Erythroblast (primary cell): ENCODE measurements at places on chromosomes 1 and 21.
A peak's percentile ranks its signal among the peaks of the same experiment; 100 is the strongest.

DNA sequence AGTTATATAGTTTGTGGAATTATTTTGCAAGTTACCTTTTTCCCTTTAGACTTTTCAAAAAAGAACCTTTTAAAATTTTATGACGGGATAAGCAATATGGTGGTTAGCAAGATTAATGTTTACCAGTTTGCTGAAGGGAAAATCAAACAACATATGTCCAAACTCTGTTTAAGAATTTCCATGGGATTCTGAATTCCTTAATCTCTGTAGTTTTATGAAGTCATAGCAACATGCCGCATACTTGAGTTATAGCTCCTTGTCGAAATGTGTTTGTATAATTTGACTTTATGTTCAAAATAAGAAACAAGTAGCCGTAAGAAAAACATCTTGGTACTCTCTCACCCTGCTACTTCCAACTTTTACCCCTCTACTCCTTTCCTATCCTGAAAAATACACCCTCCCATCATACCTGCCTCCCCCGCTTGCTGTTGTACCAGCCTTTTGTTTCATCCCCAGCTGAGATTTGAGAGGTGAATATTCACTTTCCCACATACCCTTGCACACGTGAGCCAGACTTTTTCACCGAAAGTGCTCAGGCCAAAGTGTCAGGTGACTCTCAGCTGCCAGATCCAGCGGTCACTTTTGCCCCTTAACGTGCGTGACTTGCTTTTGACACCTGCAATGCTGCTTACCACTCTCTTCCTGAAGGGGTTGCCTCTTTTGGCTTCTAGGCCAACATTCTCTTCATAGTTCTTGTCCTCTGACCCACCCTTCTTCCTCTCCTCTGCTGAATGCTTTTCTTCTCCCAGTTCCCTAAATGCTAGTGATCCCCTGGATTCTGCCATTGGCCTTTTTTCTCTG is 83.5 kb upstream of the ZNF326 start:
- DNase-seq, result no peak

DNA sequence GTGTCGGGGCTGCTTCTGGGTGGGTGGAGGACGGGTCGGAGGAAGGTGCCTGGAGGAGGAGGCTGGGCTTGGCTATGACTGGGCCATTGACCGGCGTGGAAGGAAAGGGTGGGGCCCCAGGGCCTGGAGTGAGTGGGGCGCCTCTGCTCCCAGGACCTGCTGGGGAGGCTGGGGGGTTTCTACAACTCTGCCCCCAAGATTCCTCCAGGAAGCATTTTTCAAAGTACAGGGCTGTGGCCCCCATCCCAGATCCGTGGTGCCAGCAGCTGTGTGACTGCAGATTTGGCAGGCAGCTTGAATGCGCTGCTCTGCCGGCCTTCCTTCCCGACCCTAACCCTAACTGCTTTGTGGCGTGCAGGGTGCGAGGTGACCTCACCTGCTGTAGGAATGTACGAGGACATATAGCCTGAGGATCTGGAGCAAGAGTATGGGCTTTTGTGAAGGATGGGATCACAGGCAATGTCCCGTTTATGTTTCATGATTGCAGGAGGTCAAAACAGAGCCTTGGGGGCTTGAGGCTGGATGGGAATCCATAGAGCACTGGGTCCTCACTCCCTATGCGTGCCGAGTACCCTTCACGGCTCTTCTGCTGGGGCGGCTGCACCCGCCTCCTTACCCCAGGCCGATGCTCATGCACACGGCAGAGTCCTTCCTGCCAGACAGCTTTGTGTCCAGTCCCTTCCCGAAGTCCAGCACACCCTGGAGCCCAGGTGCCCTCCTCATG is 24.7 kb downstream of the TRPM2 start:
- DNase-seq, result no peak

DNA sequence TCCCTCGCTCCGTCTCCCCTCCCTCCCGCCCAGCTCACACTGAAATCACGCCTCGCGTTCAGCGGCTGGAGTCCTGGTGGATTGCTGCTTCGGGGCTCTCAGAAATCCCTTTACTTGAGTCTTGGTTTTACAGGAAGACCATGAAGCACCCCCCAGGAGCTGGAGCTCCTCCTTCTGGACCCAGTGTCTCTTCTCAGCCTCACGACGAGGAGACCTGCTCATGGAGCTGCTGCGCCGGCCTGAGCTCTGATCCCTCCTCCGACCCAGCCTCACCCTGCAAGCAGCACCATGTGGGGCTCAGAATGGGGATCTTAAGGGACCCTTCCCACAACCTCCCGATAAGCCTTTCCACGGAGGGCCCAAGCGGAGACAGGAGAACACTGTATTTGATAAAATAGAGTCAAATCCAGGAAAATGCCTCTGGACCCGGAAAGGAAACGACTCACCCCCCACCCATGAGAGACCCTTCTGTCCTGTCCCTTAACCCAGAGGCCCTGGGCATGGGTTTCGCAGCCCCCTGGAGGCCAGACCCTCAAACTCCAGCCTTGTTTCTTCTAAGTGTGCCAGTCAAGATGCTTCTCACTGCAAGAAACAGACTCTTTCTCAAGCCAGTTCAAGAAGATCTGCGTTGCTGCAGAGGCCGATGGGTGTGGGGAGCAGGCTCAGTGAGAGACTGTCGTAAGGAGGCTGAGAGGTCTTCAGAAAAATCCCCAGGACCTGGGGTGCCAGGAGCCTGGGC is 26.1 kb downstream of the PDE9A start:
- DNase-seq, result no peak

DNA sequence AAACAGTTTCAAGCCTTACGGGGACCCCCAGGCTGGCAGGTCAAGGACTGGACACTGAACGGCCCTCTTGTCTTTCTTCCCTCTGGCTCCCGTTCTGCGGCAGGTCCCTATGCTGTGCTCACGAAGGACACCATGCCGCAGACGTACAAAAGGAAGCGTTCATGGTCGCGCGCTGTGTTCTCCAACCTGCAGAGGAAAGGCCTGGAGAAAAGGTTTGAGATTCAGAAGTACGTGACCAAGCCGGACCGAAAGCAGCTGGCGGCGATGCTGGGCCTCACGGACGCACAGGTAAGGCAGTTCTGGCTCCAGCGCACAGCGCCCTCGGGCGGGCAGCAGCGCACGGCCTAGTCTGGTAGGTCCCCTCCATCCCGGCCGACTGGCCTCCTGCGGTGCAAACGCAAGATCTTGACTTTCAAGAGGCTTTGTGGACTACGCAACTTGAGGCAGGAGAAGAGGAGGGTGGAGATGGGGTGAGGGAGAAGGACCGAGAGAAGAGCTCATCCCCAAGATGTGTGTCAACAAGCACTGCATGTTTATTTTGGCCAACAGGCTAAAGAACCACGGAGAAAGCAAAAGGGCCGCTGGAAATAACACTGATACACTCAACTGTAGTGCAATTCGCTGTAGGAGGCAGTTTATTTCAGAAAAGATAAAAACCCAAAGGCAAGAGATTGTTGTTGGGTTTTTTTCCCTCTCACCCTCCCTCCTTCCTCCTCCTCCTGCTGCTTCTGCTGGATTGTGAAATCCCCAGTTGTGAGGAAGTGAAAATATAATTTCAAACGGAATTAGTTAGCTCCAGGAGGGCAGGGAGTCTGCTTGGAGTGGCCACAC is 3.0 kb downstream of the HLX start:
- DNase-seq, result no peak

DNA sequence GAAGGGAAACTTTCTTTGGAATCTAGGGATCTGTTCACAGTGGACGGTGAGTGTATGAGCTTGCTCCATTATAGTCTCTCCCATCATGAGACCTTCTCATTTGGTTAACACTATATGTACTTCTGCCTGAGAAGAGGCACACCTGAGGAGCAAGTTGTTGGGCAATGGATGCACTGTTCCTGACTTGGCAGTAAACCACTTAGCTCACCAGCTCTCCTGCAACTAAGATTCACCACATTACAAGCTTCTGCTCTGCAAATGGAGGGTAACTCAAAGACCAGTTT is 10.2 kb downstream of the MACF1 start:
- no peak for DNase-seq

GRCh38 chr1:84862810-84863251 is 30.2 kb downstream of the LPAR3 start:
- no peak for DNase-seq

DNA sequence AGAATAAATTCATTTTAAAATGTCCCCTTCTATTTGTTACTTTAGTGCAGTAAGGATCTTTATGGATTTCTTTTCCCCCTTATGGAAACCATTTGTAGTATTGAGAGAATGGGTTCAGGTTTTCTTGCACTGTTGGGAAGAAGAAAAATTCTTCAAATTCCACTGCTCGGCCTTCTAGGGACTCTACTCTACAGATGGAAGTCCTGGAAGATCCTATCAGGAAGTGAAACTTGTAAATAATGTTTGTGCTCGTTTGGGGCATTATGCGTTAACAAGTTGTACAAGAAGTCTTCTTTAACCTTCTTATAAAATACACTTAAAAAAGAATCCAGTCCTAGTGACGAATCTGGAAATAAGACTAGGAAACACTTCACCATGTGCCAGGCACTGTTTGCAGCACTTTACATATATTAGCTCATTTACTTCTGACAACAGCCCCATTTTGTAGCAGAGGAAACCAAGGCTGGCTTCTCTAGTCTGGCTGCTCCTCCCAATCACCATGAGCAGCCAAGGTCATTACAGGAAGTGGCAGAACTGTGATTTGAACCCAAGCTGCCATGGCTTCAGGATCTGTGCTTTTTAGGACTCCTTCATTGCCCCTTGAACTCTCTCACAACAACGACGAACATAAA is 11.8 kb downstream of the LRRC8D start:
- no peak for DNase-seq

GRCh38 chr1:29856340-29857114 is 620.2 kb downstream of the PTPRU start:
- no peak for DNase-seq

GRCh38 chr1:159653201-159653600 is 61.2 kb downstream of the CRP start:
- no peak for DNase-seq

- no peak for DNase-seq
Observed at GRCh38 chr1:59230622-59231021, 66.3 kb upstream of the FGGY start.

GRCh38 chr1:59057211-59057694 is 239.6 kb upstream of the FGGY start:
- DNase-seq, result peak; percentile 7

DNA sequence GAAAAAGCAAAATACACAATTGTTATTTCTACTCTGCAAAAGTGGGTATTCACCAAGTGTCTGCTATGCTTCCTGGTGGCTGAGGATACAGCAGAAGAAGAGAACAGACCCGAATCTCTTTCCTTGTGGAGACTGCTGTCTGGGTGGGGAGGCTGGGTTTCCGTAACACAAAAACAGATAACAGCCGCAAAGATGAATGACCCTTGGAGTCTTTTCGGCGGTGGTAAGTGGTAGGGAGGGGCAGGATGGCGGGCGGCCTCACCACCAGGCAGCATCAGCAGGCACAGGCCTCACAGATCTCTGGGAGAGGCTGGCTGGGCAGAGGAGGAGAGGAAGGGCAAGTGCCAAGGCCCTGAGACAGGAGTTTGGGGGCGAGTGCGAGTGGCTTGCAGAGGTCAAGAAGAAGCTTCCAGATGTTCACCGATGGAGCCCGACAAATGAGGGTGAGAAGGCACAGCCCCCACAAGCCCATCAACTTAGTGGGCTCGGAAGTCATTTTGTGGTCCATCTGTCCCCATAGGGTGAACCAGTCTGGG is 164.2 kb downstream of the RHOU start:
- DNase-seq, result no peak

DNA sequence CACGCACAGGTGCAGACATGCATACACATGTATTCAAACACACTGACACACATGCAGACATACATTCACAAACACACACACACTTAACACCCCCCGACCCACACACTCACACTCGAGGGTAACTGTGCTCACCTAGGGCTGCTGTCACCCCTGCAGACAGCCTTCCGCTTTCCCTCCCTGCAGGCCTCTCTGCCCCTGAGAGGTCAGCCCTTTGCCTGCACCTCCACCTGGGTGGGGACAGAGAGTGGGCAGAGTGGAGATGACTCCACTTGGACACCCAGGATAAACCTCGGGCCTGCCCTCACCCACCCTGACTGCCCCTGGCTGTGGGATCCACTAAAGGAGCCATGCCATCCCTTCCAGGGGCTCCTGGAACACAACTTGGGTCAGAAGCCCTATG is 264.3 kb downstream of the PTPRU start:
- DNase-seq, result no peak

GRCh38 chr1:167821969-167822685 is 91.8 kb downstream of the ADCY10 start:
- DNase-seq, result no peak

DNA sequence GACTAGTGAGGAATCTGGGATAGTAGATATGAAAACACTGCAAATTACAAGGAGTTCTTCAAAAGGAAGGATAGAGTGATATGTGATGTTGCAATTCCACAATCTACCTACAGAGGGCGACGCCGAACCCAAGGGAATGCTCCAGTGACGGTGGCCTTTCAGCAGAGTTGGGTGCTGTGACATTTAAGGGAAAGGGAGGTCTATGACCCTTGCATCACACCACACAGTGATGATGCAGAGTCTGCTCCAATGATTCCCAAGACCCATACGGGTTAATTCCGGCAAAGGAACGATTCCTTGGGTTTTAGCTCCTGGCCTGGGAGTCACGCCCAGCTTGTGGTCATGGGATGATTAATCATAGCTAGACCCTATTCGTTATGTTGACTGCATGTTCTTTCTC is 123.0 kb upstream of the IGSF21 start:
- DNase-seq, result peak; percentile 13

- DNase-seq, result no peak
Observed at GRCh38 chr21:42153746-42154145, 65.2 kb upstream of the ABCG1 start.

DNA sequence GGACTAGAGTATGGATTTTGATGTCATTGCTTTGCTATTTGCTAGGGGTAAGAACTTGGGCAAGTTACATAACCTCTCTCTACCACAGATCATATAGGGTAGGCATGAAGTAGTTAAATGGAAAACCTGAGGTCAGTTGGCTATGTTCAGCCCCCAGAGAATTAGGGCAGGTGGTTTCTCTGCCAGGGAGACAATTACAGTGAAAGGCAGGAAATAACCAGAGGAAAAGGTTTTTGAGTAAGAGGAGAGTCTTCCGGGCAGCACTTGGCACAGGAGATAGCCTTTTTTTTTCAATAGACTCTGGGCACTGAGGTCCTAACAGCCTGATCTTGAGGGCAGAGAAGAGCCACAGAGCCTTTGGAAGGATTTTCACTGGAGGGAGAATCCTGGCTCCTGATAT is 16.7 kb upstream of the SERBP1 start:
- DNase-seq, result no peak

- no peak for DNase-seq
Observed at GRCh38 chr1:164598719-164599118, 39.7 kb downstream of the PBX1 start.

GRCh38 chr1:26127235-26128163 is 15.9 kb downstream of the PDIK1L start:
- no peak for DNase-seq

DNA sequence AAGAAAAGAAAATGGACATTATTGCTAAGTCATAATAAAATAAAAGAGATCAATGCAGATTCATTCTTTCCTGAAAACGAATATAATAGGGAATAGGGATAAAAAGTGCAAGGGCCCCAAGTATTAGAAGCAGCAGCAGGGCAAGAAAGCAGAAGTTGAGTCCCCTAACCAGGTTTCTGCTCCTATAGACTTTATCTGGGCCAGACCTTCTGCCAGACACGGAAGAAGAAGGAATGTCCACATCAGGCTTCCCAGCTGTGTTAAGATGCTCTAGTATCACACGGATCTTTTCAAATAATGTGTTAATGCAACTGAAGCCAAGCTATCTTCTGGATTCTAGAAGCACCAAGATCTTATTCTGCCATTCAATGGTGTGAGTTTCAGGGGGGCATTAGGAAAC is 26.9 kb downstream of the CD244 start:
- no peak for DNase-seq
